Stimulated activated CD4-positive, alpha-beta T cell treated with anti-CD3 and anti-CD28 coated beads, Interleukin-15, amount 100 ng/mL, for 1 hour (primary cell): ENCODE measurements at places on chromosomes 4 and X.

GRCh38 chrX:21412029-21412428, 37.8 kb downstream of the CNKSR2 start:
- no peak for DNase-seq

DNA sequence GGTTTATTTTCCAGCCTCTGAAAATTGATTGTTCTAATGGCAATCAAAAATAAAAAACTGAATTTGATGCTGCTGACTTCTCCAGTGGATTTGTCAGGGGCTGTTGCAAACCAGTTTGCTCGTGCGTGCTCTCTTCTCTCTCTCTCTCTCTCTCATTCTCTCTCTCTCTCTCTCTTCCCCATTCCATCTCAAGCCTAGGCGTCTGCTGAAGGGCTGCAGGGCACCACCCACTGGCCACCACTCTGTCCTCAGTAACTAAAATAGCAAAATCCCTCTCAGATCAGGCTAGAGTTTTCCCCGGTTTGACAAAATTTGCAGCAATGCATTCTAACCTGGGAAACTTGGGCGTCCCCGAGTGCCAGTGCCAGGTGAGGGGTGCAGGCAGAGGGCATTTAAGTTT, 19.4 kb downstream of the NKX6-1 start:
- no peak for DNase-seq

DNA sequence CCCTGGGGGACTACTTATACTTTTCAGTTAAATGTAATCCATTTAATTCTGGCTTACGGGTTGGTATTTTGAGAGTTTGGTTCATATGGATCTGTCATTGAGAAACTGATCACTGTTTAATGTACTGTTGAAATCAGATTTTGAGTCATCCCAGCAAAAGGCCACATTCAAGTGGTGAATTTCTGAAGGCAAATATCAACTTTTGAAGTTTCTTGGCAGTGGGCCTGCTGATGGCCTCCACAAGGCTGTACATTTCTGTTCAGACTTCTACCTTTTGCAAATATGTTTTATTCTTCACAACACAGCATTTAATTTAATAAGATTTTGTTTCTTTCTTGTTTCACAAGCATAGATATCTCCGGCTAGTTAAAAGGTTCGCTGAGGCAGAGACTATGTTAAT, 138.7 kb downstream of the PDGFC start:
- no peak for DNase-seq

GRCh38 chr4:140297221-140297570, 76.2 kb upstream of the SCOC start:
- DNase-seq = no peak

DNA sequence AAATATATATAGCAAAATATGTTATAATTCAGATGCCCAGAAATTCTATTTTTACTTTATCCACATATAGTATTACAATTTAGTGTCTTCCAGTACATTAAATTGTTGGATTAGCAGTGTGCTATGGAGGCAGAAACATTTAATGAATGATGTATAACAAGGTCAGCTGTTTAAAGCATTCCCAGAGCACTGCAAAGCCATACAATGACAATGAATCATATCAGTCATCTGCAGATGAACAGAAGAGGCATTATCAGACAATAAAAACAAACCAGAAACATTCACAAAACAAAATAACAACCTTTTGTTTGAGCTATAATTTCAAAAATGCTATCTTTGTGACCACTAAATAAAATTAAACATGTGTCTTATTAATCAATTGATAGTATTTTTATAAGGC, 524.2 kb downstream of the FAT4 start:
- DNase-seq = no peak

- DNase-seq = no peak
Measured at GRCh38 chr4:186161138-186161537, 30.2 kb upstream of the CYP4V2 start.

DNA sequence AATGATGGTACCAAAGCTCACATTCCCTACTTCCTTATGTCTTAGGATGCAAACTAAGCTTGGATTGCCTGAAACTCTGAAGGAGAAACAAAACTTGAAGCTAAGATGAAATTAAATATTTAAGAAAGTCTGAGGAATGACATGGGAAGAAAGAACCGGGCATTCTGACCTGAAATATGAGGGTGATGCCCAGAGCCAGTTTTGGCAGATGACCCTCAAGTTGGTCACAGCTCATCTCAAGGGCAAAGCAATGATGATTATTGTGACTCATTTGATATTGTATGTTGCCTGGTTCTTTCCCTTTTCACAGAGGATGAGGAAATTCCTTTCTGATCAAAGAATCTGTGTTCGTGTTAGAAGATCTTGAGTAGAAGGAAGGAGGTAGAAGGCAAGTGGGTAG, 96.0 kb upstream of the NHS start:
- DNase-seq = no peak

DNA sequence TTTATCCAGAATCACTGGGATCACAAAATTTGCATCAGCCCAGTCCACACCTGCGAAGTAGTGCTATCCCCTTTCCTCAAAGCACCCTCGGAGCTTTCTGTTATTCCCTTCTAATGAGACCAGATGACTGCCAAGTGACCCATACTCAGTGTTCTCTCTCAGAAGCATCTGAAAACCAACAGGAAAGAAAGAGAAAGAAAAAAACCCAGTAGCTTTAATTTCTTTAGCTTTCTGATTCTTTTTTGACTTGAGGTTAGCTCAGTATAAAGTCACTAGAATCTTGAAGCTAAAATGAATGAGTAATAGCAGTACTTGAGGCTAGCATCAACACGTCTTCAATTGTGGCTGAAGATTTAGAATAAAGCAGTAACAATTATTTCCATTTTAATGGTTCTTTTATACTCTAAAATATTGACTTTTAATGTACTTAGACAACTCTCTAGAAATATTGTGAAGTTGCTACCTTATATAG, 124.4 kb downstream of the ANK2 start:
- no peak for DNase-seq

- DNase-seq = no peak
Measured at GRCh38 chr4:108596344-108596743, 24.0 kb upstream of the RPL34 start.
